Ureter (tissue), 1 donor: ENCODE measurements at places on chromosomes 11 and 22. TPM values are rescaled to one million over a fixed set of nuclear protein-coding genes. Genes with fewer than 3 reads are reported as not detected.

SYT13 gene
- total RNA-seq = not detected

ADM2 gene
- total RNA-seq = 4.6 TPM

KCNJ11 gene
- 0.70 TPM for total RNA-seq

OR2AG2 gene
- total RNA-seq = 1.7 TPM

UEVLD gene
- total RNA-seq = 30.9 TPM

C22orf31 gene
- not detected for total RNA-seq

DNA sequence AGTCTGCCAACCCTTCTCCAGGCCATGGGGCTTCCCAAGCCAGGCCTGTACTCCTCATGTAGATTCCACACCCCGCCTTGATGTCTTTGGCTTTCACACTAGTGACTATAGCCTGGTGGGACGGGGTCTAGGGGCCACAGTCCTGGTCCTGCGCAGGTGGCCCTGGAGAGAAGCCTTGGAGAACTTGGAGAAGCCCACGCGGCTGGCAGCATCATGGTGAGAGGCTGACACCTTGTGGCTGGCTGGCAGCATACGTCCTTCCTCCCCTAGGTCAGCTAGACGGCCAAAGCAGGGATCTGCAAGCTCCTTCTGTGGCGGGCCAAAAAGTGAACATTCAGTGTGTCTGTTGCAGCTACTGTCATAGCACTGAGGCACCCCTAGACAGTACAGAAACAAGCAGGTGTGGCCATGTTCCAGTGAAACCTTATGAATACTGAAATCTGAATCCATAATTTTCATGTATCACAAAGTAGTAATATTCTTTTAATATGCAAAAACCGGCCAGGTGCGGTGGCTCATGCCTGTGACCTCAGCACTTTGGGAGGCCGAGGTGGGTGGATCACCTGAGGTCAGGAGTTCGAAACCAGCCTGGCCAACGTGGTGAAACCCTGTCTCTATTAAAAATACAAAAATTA is 42.0 kb downstream of the FAM83F start:
- DNase-seq = peak; percentile 60

- DNase-seq = peak; percentile 39
Observed at GRCh38 chr11:72220696-72221363, 3.7 kb upstream of the INPPL1 start.

DNA sequence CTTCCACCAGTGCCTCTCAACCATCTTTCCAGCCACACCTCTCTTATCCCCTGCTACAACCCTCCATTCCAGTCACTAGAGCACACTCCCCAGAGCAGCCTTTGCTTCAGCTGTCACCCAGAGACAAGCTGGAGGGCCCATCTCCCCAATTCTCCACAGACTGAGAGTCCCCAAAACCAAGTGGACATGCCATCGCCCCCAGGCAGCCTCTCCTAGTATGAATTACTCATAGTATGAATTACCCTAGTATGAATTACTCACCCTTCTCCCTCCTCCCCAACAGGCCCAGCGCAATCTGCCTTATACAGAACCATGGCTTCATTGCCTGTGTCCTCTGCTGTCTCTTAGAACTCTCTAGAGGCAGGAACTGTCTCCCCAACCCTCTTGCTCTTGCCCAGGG is 24.8 kb downstream of the MYH9 start:
- no peak for DNase-seq

DNA sequence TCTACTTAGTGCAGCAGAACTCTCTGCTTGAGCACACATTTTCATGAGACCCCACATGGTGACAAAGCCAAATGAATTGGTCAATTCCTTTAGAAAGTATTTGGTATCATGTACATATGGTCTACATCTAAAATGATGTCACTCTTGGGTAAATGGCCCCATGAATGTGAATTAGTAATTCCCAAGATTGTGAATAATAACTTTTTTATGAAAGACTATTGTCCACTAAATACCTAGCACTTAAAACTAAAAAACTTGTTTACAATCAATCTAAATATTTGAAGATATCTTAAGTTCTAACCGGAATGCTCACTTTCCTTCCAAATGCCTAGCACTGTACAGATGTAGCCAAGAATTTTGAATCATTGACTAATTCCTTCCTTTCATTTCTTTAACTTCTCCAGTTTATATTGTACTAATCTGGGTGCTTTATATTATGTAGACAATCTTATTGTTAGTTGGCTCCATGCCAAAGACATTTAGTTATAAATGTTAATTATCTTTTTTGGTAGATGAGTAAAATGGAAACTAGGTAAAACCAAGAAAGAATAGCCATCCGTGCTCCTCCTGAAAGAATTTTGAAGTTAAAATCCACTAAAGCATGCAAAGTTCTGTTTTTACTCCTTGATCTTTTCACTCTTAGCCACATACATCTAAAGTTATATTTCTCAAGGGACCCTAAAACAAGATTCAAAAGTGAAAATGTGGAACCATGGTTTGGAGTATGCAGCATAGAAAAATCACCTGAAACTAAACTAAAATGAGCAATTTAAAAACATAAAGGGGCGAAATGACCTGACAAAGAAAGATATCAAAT is 145.0 kb upstream of the ARHGAP20 start:
- no peak for DNase-seq

GRCh38 chr11:12243486-12243885 is 133.1 kb downstream of the MICAL2 start:
- no peak for DNase-seq

- no peak for DNase-seq
Observed at GRCh38 chr11:114449845-114450244, 10.6 kb downstream of the REXO2 start.

- DNase-seq = no peak
Observed at GRCh38 chr11:103055221-103055890, 36.6 kb downstream of the DCUN1D5 start.

DNA sequence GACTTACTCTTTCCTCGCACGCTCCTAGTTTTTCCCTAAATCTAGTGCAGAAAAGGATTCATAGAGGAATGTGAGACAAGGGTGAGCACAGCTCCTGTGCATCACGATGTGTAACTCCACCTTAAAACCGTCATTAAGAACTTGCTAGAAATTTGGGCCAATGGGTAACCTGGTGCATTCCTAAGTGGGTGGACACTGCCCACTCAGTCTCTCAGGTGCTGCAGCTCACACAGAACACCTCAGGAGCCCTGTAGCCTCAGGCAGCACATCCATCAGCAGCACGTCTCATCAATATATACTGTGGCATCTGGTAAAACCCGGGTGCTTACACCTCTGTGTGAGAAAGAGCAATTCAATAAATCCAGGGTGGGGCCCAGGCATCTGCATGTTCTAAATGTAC is 12.4 kb downstream of the POU2AF3 start:
- peak; percentile 28 for DNase-seq

DNA sequence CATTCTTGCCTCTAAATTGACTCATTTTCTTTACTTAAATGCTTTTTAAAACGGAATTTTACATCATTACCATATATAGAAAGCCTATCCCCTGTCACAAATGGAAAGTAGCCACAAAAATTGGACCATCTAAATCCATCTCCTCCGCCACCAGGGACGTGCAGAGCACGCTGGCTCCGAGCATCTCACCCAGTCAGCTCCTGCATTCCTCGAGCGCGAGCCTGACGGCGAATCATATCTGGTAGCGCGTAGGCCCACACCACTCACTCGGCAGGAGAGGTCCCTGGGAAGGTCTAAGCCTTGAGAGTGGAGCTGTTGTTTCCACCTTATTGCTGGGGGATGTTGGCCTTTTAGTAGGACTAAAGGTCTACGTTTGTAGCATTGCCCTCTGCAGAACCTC is 152.4 kb downstream of the TRIM29 start:
- DNase-seq = no peak

DNA sequence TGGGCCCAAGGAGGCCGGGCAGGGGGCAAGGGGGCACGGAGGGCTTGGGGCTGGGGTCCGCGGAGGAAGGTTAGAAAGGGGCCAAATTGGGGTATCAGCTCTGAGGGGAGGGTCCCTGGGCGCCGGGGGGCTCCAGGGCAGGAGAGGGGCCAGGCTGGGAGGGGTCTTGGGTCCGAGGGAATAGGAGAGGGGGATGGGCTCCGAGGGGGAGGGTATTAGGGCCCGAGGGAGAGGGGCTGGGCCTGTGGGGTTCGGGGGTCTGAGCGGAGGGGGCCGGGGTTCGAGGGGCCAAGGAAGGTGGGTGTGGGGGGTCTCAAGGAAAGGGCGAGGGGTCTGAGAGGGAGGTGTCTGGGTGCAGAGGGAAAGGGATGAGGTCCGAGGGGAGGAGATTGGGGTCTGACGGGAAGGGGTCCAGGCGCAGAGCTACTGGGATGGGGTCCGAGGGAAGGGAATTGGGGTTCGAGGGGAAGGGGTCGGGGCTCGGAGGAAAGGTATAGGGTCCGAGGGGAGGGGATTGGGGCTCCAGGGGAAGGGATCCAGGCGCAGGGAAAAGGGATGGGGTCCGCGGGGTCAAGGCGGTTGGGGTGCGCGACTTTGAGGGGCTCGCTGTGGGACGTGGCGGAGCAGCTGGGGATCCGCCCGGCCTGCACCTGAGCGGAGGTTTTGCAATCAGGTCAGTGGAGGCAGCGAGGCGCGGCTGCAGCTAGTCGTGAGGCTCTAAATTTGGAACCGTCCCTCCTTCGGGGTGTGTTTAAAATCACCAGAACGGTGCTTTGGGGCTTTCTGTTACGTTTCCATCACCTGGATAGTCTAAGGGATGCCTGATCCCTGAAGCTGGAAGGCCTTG is 728 bp downstream of the CTTN start:
- DNase-seq = peak; percentile 49

DNA sequence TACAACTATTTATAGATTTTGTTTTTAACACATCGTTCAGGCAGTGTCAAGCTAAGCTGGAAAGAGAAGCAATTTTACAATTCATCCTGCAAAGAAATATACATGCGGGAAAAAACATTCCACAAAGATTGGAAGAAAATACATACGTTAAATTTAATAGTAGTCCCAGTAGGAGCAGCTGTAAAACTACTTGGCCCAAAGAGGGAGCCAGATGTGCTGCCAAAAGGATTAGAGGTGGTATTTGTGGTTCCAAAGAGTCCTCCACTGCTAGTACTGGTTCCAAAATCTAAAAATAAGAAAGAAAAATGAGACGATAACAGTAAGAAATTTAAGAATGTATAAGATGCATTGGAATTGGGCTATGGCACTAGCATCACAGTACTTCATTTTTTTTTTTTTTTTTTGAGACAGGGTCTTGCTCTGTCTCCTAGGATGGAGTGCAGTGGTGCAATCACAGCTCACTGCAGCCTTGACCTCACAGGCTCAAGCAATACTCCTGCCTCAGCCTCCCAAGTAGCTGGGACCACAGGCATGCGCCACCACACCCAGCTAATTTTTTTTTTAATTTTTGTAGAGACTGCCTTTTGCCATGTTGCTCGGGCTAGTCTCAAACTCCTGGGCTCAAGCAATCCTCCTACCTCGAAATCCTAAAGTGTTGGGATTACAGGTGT is 21.5 kb downstream of the NUP98 start:
- no peak for DNase-seq

DNA sequence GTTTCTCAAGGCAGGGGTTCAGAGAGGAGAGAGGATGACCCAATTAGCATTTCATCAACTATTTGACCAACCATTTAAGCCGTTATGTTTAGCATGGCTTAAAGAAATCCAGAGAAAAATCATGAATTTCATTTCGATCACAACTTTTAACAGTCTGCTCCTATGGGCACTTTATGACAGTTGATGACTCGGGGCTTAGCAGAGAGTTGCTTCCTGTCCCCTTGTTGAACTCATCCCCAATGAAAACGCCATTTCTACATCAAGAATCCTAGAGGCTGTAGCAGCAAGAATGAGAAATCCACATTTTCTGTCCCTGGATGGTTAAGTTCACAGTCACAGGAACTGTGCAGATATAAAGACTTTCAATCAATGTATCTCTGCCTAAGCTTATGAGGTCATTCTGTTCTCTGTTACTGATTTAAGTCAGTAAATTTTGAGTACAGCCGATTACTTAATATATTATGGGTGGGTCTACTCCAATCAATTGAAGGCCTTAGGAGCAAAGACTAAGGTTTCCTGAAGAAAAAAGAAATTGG is 81.1 kb downstream of the BDNF start:
- no peak for DNase-seq

GRCh38 chr11:93618371-93618770 is 43.1 kb upstream of the CEP295 start:
- DNase-seq = no peak

DNA sequence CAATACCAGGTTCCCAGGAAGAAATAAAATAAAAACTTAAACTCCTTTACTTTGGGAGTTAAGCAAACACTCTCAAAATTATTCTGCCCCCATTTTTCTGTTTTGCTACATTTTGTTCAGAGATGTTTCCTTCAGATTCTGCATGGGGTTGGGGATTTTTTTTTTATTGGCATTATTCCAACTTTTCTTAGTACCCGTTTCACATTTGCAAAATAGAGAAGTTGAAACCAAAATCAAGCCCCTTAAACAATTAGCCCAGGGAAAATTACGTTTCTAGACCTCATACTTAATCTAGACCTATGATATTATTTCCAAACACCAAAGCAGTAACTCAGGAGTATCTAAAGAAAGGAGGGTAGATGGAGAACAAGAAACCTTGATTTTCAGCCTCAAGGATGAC is 20.6 kb upstream of the MS4A7 start:
- DNase-seq = no peak

DNA sequence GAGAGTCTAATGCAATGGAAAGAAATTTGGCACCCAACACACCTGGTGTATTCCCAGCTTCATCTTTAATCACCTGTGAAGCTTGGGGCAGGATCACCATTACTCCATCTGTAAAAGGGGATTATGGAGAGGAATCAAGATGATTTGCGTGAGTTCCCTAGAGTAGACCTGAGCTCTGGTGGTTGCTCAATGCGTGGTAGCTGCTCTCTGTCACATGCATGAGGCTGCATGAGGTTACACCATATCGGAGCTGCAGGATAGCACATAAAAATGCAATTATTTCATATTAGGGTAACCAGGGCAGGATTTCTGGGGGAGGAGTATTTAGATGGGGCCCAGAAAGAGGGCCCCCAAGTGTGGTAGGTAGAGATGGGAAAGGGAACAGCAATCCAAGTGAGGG is 35.3 kb upstream of the CLMP start:
- no peak for DNase-seq

DNA sequence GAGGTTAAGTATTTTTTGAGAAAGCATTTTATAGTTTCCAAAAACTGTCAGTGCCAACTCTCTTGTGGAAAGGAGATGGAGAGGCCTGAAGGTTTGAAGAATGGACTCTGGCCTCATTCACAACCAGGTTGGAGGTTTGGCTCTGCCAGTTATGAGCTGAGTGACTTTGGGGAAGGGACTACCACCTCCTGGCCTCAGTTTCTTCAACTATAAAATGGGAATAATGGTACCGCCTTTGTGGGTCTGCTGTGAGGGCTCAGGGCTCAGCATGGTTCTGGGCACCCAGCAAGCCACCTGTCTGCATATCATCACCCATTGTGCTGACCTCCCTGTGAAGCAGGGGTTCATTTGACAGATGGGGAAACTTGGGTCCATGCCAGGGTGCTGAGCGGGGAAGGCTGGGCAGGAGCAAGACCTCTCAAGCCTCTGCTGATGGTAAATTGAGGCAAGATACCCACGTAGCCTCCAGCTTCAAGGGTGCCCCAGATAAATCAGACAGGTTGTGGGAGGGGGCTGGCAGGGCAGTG is 3.5 kb upstream of the LIF start:
- no peak for DNase-seq

DNA sequence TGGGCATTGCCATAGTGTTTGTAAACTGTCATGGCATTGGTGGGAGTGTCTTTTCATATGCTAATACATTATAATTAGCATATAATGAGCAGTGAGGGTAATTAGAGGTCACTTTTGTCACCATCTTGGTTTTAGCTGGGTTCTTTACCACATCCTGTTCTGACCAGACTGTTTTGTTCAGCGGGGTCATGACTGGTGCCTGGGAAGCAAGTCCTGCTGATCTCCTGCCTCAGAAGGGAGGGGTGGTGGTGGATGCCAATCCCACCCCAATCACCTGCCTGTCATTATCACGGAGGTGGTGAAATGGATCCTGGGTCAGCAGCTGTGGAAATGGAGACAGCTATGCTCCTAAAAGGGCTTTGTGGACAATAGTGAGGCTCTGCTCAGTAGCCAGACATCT is 31.2 kb downstream of the IL18 start:
- DNase-seq = no peak
